ENCODE measurements at places on chromosomes 5 and 9. TPM values are rescaled to one million over a fixed set of nuclear protein-coding genes. Genes with fewer than 3 reads are reported as not detected.
A peak's percentile ranks its signal among the peaks of the same experiment; 100 is the strongest.

Gene ZNF782
- total RNA-seq = 5.3 TPM

Gene PDE6A
- total RNA-seq = not detected

Gene RETREG1
- total RNA-seq = 8.5 TPM

GRCh38 chr9:22050924-22051323 lies 41.8 kb upstream of the CDKN2B start:
- no peaks in the 10 kb centered on the region for H3K36me3 ChIP-seq
- H3K27ac ChIP-seq = peak overlapping the region; percentile 100
- no peak overlapping the region for H3K4me3 ChIP-seq
- no peak for DNase-seq

DNA sequence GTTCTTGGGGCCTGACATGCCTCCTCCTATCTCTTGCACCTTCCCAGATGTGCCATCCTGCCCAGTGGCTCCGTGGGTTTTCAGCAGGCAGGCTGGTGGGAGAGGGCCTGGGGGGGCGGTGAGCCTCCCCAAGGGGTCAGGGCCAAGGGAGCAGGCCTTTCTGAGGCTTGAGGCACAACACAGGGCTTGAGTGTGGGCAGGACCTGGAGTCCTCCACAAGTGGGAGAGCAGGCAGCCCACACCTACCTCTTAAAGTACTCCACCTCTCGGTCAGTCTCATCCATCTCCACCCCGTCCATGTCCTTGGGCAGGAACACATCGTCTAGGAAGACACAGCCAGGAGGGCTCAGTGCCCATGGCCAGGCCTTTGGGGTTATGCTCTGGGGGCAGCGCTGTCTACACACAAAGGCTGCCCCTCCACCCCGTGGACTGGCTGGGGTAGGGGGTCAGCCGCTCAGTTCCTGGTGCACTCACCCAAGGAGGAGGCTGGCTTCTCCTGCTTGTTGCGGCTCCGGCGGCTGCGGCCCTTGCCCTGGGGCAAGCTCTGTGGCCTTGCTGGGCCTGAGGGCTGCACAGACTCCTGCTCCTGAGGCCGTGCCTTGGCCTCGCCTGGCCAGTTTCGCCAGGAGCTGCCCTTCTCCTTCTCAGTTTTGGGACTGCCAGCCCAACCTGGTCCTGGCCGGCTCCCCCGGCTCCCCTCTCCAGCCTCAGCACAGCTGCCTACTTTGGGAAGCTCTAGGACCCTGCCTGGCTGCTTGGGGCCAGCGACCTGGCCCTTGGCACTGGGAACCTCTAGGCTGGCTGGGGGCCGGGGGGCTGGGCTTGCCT lies 7.2 kb upstream of the DDX41 start:
- H3K36me3 ChIP-seq = peaks cover 15% of the 10 kb centered on the region
- H3K4me1 ChIP-seq = peaks cover 9% of the 10 kb centered on the region
- no peak overlapping the region for H3K27ac ChIP-seq
- no peak overlapping the region for H3K4me3 ChIP-seq
- no peak for DNase-seq

DNA sequence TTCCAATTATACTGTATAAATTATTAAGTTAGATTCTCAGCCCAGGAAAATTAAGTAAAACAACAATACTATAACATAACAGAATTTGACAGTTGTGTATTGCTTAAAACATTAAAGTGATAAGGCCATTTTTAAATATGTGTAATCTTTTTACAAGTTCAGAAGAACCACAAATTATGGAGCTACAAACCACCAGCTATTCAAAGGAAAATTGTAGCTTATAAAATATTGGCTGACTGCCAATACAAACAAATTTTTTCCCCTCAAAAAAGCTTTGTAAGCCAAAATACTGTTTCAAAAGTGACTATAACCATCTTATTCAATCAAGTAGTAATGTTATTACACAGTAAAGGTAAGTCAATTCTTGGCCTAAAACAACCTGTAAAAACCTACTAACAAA lies 21.9 kb downstream of the STRBP start:
- peaks cover 5% of the 10 kb centered on the region for H3K4me1 ChIP-seq
- H3K27me3 ChIP-seq = no peaks in the 10 kb centered on the region
- H3K36me3 ChIP-seq = no peaks in the 10 kb centered on the region
- H3K27ac ChIP-seq = no peak overlapping the region
- H3K4me3 ChIP-seq = no peak overlapping the region
- DNase-seq = peak; percentile 5

DNA sequence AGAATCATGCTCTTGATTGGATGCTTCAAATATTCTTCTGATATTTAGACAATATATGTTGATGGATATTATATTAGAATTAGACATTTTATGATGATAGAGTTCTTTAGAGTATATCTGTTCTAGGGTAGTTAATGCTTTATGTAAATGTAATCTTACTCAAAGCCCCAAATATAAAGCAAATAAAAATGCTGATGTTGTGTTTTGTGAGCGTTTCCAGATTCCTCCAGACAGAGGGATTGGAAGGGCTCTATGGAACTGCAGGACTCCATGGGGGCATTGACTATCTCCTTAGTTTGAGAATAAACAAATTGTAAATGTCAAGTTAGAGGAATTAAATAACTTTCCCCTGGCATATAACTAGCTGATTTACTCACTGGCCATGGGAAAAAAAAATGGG lies 184.5 kb downstream of the MRPS30 start:
- H3K4me3 ChIP-seq = no peak overlapping the region
- H3K36me3 ChIP-seq = no peaks in the 10 kb centered on the region
- DNase-seq = no peak
- no peak overlapping the region for H3K27ac ChIP-seq
- H3K4me1 ChIP-seq = no peaks in the 10 kb centered on the region
- H3K27me3 ChIP-seq = no peaks in the 10 kb centered on the region

- no peaks in the 10 kb centered on the region for H3K36me3 ChIP-seq
- H3K4me3 ChIP-seq = peak overlapping the region; percentile 9
- H3K4me1 ChIP-seq = peaks cover 67% of the 10 kb centered on the region
- DNase-seq = no peak
- H3K27me3 ChIP-seq = no peaks in the 10 kb centered on the region
- H3K27ac ChIP-seq = peak overlapping the region; percentile 77
Measured at GRCh38 chr5:102855681-102856388, 100.7 kb downstream of the PAM start.

DNA sequence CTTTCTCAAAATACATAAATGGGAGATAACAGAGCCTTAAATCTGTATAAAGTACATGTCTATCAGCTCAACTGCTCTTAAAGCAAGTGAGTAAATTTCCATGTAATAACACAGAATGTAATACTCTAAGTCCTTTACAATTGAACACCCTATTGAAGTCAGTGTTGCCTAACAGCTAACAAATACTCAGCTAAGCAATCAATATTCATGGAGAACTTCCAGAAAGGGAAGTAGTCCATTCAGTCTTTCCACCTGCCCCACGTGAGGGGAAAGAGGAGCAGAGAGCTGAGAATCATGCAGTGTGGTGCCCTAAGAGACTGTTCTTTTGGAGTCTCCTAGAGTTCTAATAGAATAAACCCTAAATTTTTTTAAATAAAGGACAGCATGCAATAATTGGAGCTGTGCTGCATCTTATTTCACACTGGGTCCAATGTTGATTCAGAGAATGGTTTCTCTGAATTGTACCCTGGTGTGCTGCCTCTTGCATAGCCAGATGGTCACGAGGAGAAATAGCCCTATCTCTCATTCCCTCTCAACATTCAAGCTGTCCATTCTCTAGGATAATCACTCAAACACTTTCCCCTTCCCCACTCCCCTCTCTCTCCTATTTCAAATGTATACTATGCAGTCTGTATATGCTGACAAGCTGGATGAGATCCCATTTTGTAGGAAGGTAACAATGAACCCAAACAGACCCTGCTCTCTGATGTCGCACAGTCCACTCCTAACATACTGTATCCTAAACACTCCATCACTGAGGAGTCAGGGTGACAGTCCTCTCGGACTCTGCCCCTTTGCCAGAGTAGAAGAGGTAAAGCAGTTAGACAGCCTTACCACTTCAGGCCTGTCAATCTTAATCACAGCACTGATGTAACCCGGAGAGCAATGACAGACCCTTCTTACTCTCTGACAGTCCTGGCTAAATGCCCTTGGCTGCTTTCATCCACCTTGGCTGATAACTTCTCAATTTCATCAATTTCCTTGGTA lies 134.8 kb downstream of the EPB41L4A start:
- no peaks in the 10 kb centered on the region for H3K4me1 ChIP-seq
- H3K36me3 ChIP-seq = no peaks in the 10 kb centered on the region
- no peak overlapping the region for H3K4me3 ChIP-seq

DNA sequence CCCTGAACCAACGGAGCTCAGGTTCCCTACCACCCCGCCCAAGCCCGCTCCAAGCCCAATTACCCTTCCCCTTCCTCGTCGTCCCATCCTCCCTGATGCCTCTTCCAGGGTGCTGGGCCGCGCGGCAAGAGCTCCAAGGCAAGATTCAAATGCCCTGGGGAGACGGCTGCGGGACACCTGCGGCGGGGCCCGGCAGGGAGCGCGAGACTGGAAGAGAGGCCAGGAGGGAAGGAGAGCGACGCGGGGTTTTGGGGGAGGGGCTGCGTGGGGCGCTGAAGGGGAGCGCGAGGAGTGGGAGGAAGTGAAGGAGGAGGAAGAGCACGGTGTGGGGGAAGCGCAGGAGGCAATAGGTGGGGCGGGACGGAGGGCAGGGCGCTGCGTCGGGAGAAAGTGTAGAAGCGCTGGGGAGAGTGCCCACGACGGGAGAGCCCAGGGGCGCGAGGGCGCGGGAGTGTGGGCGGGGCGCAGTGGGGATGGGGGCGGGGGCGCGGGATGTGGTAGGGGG lies 975 bp upstream of the NXNL2 start:
- peak overlapping the region; percentile 81 for H3K27ac ChIP-seq
- peak overlapping the region; percentile 88 for H3K4me3 ChIP-seq
- H3K36me3 ChIP-seq = no peaks in the 10 kb centered on the region
